ENCODE measurements at places on chromosomes 16 and 17.

DNA sequence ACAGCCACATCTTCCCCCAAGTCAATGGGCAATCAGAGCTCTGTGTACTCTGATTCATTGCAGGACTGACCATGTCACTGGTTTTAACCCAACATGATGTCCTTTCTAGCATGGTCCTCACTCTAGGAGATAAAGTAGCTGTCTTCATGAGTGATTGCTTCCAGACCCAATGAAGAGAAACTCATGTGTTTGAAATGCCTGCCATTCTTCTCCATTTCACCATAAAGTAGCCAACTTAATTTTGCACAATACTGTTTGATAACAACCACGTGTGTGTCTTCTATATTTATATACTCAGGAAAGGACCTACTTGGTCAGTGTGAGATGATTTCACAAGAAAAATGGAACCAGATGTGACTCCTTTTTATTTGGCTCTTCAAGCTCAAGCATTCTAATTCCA, 172.5 kb downstream of the AXIN2 start:
- DNase-seq, result no peak

DNA sequence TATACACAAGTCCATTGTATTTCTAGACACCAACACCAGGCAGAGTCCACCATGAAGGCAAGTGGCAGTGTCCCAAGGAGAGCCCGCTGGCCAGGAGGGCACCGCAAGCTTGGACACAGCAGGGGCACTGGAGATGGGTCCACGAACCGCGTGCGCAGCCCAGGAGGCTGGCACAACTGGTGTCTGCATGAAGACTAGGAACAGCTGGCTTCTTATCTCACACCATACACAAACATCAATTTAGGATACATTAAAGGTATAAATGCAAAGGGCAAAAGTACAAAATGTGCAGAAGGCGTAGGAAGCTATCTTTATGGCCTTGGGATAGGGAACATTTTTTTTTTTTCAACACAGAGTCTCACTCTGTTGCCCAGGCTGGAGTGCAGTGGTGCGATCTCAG, 52.4 kb downstream of the ANKRD11 start:
- DNase-seq, result no peak

DNA sequence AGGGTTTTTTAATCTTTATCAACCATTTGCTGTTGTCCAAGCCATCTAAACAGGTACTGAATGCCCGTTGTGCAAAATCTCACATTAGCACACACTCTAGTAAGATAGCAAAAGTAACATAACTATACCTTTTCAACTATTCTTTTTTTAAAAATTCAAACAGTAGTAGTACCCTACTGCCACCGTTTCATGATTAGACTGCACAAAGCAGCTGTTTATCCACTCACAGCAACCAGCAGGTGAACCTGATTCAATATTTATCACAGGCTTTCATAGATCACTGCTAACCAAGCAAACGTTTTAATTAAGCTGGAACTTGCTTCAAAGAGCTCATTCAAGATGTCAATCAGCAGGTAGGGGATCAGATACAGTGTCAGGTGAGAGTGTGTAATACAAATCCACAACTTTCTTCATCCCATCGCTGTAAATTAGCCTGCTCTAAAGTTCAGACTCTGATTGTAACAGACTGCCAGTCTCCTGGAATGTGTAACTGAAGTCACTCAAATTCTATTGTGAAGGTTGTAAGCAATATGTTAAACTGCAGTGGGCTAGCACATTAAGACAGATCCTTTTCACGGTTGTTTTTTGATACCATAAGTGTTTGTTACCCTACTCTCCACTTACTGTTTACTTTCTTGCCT, 47.3 kb downstream of the BRIP1 start:
- no peak for DNase-seq

- no peak for DNase-seq
These were observed 12.2 kb upstream of the MMD start for GRCh38 chr17:55433629-55434422.

DNA sequence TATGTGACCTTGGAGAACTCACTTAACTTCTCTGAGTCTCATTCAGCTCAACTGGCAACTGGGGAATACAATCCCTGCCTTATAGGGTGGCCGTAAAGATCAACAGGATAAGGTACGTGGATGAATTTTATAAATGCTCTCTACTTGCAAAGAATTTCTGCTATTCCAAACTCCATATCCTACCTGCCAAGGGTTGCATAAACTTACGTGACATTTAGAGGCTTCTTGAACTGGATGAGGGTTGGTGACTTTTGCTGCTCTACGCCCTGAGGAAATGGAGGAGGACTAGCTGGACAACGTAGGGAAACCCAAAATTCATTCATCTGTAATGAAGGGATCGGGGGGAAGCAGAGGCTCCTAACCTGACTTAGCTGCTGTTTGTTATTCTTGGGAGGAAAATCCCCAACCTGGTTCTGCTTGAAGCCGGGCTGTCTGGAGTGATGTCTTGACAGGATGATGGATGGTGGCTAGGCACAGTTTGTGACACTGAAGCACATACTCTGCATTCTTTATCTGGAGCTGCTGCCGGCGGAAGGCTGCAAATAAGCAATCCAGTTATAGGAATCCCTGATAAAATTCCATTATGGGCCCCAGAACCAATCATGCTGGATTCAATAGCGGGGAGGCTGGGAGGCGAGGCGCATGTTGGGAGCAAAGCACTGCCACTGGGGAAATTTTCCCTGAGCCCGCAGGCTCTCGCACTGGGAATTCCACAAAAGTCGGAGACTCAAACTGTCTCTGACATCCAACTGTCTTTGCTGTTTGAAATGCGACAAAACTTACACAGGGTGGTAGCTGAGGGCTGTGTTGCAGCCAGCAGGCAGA, 94.7 kb upstream of the SDK2 start:
- DNase-seq, result no peak
